NCI-H1092 (cell line): ENCODE measurements at places on chromosomes 6 and 20.

DNA sequence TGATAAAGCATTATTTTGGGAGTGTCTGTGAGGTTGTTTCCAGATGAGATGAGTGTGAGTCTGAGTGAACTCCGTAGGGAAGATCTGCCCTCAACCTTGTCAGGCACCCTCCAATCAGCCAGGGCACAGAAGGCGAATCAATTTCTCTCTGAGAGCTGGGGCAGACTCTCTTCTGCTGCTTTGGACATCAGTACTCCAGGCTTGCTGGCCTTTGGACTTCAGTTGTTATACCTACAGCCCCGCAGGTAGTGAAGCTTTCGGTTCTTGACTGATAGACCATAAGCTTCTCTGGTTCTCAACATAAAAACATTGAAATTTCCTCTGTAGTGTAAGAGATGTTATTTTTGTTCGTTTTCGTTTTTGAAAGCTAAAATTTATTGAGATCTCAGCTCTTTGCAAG is 71.4 kb downstream of the MAFB start:
- no peak for DNase-seq

DNA sequence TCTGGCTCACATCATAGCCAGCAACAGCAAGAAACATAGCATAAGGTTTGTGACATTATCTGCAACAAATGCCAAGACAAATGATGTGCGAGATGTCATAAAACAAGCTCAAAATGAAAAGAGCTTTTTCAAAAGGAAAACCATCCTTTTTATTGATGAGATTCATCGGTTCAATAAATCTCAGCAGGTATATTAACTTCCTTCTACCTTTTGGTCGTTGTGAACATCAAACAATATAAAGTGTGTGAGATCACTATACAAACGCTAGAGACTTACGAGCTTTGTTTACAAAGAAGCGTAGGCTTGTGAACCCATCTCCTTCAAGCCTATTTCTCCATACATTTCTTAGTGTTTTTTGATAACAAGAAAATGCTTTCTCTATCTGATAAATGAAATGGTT is 3.5 kb downstream of the WRNIP1 start:
- no peak for DNase-seq

DNA sequence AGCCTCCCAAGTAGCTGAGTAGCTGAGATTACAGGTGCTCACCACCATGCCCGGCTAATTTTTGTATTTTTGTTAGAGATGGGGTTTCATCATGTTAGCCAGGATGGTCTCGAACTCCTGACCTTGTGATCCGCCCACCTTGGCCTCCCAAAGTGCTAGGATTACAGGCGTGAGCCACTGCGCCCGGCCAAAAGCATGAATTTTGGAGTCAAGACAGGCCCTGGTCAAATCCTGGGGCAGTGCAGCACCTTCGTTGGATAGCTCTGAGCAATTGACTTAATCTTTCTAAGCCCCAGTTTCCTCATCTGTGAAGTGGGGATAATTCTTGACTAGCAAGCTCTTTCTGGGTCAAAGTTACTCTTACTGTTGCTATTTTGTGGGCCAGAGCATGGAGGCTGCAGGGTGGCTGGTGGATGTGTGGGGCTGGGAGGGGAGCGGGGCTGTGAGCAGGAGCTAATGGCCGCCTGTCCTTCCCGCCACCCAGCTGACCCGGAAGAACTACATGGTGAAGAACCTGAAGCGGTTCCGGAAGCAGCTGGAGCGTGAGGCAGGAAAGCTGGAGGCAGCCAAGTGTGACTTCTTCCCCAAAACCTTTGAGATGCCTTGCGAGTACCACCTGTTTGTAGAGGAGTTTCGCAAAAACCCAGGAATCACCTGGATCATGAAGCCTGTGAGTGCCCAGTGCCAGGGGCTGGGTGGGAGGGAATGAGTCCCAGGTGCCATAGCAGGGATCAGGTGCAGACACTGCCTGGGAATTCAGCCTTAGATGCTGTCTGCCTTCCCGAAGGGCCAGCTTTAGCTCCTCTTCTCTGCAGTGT is 39.0 kb downstream of the TTLL9 start:
- no peak for DNase-seq

- no peak for DNase-seq
Measured at GRCh38 chr20:53579266-53579580, 14.4 kb downstream of the ZNF217 start.

DNA sequence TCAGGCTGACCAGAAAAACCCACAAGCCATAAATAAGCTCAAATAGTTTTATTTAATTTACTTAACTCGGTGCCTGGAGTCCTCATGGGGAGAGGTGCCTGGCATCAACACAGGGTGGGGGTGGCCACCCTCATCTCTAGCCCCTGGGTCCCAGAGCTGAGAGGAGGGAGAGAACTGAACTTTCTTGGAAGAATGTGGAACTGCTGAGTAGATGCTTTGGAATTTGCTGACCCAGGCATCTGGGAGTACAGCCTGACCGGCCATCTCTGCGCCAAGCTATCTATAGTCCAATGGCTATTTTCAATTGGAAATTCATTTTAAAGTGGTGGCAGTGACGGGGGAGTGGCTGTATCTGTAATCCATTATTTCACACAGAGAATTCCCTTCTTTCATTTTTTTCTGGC is 104.8 kb downstream of the CDH26 start:
- DNase-seq: no peak

GRCh38 chr6:95142661-95143335 is 434.5 kb upstream of the MANEA start:
- no peak for DNase-seq

GRCh38 chr6:54135665-54136369 is 24.6 kb downstream of the MLIP start:
- DNase-seq: no peak
